Activated T-cell treated with anti-CD3 and anti-CD28 coated beads, Interleukin-2, amount 50 U/mL, for 72 hours (primary cell): ENCODE measurements at places on chromosomes 2 and 18.

- no peak for DNase-seq
These were observed 37.6 kb upstream of the PAX3 start for GRCh38 chr2:222336442-222336841.

- no peak for DNase-seq
These were observed 137.0 kb downstream of the AGAP1 start for GRCh38 chr2:235630718-235631296.

- no peak for DNase-seq
These were observed 304.6 kb downstream of the MYCN start for GRCh38 chr2:16244966-16245320.

DNA sequence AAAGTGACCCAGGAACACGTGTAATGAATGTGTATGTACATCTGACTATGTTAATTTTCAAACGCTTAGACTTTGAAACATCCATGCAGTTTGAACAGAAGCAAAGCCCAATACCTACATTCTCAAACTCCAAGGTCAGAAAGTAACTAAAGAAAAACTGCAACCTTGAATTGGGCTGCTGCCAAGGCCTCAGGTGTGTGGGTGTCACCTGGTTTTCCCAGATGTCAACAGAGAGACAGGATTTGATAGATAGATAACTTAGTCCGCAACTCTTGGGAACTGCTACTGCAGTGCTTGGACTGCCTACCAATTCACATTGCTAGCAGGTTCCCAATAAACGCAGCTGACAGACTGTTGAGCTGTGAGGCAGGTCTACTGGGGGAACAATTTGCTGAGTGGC is 78.7 kb upstream of the PAPOLG start:
- DNase-seq: no peak

DNA sequence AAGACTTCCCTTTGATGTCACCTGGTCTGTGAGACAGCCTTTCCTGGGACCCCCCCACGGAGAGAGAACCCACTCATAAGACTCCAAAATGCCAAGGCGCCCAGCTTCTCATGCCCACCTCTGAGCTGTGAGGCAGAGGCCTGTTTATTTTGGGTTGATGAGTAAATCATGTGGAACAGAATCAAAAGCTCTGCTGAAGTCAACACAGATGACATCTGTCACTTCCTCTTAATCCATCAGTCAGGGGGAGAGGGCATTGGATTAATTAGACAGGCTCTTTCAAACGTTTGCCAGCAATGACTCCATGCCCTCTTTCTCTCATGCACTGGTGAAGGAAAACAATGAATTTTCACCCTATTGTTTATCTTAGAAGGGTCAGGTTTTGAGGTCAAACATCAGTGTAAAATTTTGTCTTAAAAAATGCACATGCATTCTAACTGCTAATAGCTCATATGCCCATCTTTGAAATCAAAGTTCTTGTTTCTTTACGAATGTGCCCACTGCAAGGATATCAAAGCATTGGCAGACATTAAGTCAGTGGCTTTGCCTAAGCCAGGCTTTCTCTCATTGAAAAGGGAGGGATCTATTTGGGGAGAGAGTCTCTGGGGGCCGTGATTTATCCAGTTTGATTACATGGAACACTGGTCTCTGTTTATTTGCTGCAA is 184.1 kb downstream of the ACKR3 start:
- no peak for DNase-seq

DNA sequence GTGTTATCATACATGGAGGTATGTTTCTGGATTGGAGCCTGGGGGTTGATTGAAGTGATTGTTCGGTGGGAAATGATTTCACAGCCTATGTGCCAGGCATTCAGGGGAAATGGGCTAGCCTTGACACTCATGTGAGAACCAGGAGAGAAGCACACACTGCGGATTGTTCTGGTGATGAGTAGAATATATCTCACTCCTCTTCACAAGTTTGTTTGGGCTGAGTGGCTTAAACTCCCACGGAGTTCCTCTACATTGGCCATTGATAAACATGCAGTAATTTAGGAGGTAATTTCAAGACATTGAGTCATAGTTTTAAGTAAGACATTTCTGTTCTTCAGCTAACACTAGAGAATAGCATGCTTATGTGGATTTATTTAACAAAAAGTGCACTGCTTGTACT is 498.9 kb upstream of the NETO1 start:
- no peak for DNase-seq

DNA sequence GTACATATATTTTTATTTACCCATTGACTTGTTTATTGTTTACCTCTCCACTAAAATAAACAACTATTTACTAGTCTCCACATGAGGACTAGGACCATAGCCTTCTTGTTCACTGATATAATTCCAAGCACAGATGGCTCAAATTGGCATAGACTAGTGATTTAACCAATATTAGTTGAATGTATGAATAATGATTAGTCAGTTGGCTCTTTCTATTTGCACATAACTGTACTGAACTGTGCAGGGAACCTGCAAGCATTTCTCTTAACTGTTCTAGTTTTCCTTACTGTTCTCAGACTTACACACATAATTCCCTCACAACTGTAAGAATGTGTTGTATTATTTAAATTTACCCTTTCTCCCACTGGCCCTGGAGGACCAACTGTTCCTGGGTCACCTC is 91.9 kb downstream of the COL3A1 start:
- no peak for DNase-seq

DNA sequence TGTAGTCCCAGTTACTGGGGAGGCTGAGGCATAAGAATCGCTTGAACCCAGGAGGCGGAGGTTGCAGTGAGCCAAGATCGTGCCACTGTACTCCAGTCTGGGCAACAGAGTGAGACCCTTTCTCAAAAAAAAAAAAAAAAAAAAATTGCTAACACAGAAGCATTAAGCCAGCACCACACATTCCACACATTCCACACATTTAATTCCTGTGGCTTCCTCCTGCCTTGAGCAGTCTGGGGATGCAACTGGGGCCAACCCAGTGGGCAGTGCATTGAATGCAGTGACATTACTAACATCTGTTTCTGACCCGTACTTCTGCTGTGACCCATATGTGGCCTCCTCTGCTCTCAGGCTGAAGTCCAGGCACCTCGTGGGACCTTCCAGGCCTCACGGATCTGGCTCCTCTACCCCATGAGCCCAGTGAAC is 107.0 kb downstream of the BCL2L11 start:
- DNase-seq: no peak

GRCh38 chr18:61995618-61996017 is 102.8 kb upstream of the RNF152 start:
- no peak for DNase-seq

GRCh38 chr2:55985406-55985805 is 61.8 kb upstream of the EFEMP1 start:
- no peak for DNase-seq

DNA sequence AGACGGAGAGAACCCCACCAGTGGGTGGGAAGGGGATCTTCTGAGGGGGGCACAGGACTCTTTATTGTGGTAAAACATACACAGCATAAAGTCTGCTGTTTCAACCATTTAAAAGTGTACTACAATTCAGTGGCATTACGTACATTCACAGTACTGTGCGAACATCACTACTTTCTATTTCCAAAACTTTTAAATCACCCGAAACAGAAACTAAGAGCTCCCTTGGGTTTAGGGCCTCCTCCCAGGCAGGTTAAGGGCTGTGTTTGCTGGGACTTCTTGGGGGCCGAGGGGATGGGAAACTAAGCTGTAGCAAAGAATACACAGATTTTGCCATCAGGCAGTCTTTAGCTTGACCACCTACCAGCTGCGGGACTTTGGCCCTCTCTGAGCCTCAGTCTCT is 242.0 kb downstream of the HAUS1 start:
- DNase-seq: no peak

- DNase-seq: no peak
These were observed 462.9 kb downstream of the TXNL1 start for GRCh38 chr18:56175330-56176001.

GRCh38 chr2:115161081-115161770 is 718.8 kb downstream of the DPP10 start:
- DNase-seq: no peak

GRCh38 chr2:43367012-43367782 is 140.8 kb upstream of the ZFP36L2 start:
- DNase-seq: no peak

GRCh38 chr2:126241001-126241400 is 415.0 kb upstream of the GYPC start:
- DNase-seq: no peak

- DNase-seq: no peak
These were observed 284.4 kb downstream of the SOX11 start for GRCh38 chr2:5976531-5977065.

- no peak for DNase-seq
These were observed 1144.7 kb upstream of the PIK3C3 start for GRCh38 chr18:40810372-40810771.

GRCh38 chr2:187644486-187644885 is 90.3 kb upstream of the TFPI start:
- DNase-seq: no peak

DNA sequence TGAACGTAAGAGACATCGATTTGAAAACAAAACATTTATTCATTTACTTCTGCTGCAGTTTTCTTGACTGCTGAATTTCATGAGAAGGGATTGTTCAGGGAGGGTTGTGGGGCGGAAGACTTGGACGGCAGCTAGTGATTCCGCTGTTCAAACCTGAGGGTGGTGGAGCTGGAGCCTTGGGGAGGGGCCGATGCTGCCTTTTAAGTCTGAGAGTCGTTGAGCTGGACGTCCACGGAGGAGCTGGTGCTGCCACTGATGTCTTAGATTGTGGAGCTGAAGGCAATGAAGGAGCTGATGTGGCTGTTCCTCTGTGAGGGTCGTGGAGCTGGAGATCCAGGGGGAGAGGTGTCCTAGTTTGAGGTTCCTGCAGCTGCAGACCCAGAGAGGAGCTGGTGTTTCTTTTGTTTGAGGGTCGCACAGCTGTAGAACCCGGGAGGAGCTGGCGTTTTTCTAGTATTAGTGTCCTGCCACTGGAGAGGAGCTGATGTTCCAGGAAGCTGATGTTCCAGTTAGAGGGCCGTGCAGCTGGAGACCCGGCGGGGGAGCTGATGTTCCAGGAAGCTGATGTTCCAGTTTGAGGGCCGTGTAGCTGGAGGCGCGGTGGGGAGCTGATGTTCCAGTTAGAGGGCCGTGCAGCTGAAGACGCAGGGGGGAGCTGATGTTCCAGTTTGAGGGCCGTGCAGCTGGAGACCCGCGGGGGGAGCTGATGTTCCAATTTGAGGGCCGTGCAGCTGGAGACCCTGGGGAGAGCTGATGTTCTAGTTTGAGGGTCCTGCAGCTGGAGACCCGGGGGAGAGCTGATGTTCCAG is 150.9 kb downstream of the RTP5 start:
- DNase-seq: no peak

- DNase-seq: no peak
These were observed 115.4 kb downstream of the PXDN start for GRCh38 chr2:1628893-1629292.

DNA sequence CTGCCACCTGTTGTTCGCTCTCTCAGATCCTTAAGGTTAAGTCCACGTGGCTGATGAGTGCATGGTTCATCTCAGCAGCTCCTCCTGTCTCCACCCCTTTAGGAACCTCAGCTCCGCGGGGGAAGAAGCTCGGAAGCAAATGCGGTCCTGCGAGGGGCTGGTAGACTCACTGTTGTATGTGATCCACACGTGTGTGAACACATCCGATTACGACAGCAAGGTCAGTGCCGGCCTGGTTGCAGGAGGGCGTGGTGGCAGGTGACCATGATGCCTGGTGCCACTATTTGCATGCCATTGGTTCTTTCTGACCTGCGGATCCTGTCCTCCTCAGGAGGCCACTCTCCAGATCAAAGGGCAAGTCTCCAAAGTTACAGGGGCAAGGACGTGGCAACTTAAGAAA is 133.9 kb upstream of the DAPL1 start:
- DNase-seq: no peak

- DNase-seq: no peak
These were observed 3.0 kb downstream of the ACVR2A start for GRCh38 chr2:147847746-147848391.

DNA sequence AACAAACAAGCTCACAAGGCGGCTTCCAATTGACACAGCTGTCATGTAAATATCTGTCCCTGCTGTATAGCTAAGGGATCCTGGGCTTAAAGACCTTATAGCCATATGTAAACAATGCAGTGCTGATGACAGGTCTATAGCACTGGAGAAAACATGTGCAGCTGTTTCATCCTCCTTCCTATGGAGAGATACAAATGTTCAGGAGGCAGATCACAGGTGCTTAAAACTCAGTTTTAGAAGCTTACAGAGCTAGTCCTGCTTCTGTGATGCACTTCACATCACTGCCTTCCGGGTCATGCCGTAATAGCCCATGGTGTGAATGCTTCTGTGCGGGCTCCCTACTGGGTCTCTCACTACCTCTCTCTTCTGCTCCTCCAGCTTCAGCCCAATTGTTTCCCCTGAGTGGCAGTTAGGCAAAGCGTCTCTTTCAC is 262.4 kb upstream of the CHST9 start:
- no peak for DNase-seq

DNA sequence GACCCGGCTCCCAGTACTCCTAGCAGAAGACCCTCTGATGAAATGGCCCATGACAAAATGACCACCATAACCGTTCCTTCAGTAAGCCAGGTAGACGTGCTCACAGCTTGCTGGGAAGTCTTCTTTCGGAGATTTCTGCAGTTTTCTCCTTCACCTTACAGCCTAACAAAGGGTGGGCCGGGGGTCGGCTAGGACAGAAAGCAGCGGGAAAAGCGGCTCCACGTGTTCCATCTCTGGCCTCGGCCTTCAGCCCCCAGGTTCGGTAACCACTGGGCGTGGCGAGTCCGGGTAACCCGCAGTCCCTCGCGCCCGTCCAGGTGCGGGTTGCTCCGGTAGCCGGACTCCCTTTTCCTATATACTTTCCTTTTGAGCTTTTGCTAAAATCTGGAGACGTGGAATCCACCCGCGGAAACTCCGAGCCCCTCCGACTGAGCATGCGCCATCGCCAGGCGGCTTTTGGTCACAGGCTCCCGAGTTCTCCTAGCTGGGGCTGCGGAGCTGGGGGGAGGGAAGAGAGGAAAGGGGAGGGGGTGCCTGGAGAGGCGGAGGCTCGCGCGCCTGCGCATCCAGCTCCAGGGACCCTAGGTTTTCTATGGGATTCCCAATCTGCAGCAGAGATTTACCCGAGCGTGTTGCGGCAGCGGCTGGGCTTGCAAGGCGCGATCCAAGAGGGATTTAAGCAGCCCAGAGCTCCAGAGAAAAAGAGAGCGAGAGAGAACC is at the start of gene VSNL1:
Gene VSNL1 (plus strand): TSS at position 604 of the 720 bp plus-strand sequence. CDS start 51,379 bp downstream, outside the sequence.
- no peak for DNase-seq

DNA sequence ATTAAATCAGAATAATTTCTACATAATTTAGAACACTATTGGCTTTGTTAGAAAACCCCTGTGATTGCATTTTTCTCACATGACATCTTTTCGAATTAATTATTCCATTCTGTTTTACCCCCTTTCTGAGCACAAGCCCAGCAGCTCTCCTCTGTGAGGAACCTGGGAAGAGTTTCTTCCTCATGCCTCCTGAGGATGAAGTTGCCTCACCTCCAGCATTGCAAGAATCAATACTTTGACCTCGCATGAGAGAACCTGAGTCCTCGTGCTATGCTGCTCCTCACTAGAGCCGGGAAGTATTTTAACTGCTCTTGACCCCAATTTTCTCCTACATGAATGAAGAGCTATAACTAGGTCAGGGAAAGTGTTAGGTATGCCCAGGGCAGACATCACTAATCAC is 77.1 kb upstream of the RAPH1 start:
- no peak for DNase-seq
